Ovary (tissue), 10 donors: ENCODE measurements at places on chromosomes 5 and 9.

GRCh38 chr5:19519448-19519847 lies 468.6 kb downstream of the CDH18 start:
- H3K27ac ChIP-seq: no peak overlapping the region
- DNase-seq: no peak
- H3K4me3 ChIP-seq: no peak overlapping the region
- no peaks in the 10 kb centered on the region for H3K27me3 ChIP-seq
- no peaks in the 10 kb centered on the region for H3K36me3 ChIP-seq

DNA sequence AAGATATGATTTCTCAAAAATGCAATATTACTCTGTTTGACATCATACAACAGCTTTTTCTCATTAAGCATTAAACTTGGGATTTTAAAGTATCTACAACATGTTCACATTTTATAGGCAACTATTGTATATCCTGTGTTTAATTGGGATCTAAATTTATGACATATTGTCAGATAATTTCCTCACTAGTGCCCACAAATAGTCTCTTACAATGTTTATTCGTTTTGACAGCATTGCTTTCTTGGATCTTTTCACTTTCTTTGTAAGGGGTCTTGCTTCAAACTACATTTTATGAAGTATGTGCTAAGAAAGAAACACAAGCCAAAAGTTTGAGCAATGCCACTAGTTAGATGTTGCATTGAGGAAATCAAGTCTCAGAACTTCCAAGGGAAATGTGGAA lies 285.1 kb downstream of the TMEM167A start:
- no peak for DNase-seq
- H3K27ac ChIP-seq: no peak overlapping the region
- H3K4me3 ChIP-seq: no peak overlapping the region
- no peaks in the 10 kb centered on the region for H3K36me3 ChIP-seq
- no peaks in the 10 kb centered on the region for H3K4me1 ChIP-seq

DNA sequence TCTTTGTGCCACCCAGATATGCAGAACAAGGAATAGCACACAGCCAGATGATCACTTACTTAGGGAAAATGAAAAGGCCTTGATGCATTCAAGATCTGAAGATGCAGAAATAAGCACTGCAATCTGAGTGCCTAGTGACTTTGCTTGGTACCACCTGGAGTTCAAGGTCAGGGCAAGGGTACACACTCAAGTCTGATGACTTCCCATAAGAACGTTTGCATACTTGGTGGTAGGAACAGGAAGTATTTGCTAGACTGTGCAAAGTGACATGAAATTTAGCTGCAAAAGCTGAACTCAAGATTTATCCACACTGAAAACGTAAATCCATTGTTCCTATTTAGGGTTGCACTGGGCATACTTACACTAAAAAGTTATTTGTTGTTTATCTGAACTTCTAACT lies 177.1 kb downstream of the PIK3R1 start:
- H3K4me3 ChIP-seq: no peak overlapping the region
- no peaks in the 10 kb centered on the region for H3K36me3 ChIP-seq
- no peak for DNase-seq
- H3K27me3 ChIP-seq: no peaks in the 10 kb centered on the region
- no peak overlapping the region for H3K27ac ChIP-seq

GRCh38 chr5:109485030-109485429 lies 75.3 kb upstream of the PJA2 start:
- H3K36me3 ChIP-seq: no peaks in the 10 kb centered on the region
- H3K27me3 ChIP-seq: no peaks in the 10 kb centered on the region
- no peak for DNase-seq
- H3K4me1 ChIP-seq: no peaks in the 10 kb centered on the region

- H3K27ac ChIP-seq: no peak overlapping the region
- H3K36me3 ChIP-seq: no peaks in the 10 kb centered on the region
- no peak overlapping the region for H3K4me3 ChIP-seq
- H3K4me1 ChIP-seq: no peaks in the 10 kb centered on the region
These were observed 34.2 kb upstream of the CHD1 start for GRCh38 chr5:98963019-98963418.

DNA sequence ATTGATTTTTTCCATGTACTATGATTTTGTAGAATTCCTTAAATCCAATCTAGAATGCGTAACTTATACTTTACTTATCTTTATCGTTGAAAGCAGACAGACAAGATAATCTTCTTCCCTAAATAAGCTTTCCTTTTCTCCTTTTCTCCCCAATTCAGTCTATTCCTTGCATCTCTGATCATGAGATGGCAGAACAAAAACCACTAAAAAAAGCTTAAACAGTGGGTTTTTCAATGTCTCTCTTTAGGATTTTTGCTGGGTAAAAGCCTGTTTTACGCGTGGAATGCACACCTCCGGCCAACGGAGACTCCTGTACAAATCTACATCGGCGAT lies 755 bp downstream of the CDKN2B start:
- peaks cover 4% of the 10 kb centered on the region for H3K4me1 ChIP-seq
- DNase-seq: no peak
- H3K27ac ChIP-seq: peak overlapping the region; percentile 39
- no peaks in the 10 kb centered on the region for H3K36me3 ChIP-seq
